Activated CD8-positive, alpha-beta T cell treated with anti-CD3 and anti-CD28 coated beads, Interleukin-2, amount 10 ng/mL, durations not matched to agents 7 days and 5 days (primary cell): ENCODE measurements at places on chromosomes 1 and 21. TPM values are rescaled to one million over a fixed set of nuclear protein-coding genes. Genes with fewer than 3 reads are reported as not detected.

GRCh38 chr1:109547463-109548320 lies 723 bp upstream of the GNAI3 start:
- peak overlapping the region; percentile 97 for H3K4me3 ChIP-seq
- H3K36me3 ChIP-seq: peaks cover 22% of the 10 kb centered on the region
- H3K4me1 ChIP-seq: peaks cover 43% of the 10 kb centered on the region
- H3K27ac ChIP-seq: peak overlapping the region; percentile 98

DNA sequence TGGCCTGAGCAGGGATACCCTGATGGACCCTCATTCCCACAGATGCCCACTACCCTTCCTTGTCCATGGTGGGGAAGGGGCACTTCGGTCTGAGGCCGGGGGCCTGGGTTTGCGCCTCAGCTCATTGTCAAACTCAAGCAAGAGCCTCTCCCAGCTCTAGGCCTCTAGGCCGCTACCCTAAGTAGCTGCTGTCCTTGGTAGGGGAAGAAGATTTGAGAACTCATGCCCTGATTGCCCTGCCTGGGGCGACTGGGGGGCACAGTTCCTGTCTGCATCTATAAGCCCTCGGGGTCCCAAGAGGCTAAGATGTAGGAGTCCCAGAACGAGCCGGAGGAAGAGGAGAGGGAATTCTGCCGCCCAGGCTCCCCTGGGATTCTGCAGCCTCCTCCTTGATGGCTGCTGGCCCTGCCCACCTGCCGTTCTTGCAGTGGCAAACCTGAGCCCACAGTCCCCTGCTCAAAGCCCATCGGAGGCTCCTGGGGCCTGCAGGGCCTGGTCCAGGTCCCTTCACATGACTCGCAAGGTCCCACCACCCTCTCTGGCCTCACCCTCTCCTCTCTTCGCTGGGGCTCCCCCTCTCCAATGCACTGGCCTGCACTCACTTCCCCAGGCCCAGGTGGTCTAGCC lies 20.4 kb upstream of the CASZ1 start:
- no peak overlapping the region for H3K4me3 ChIP-seq
- no peaks in the 10 kb centered on the region for H3K4me1 ChIP-seq
- no peak for DNase-seq
- H3K27me3 ChIP-seq: no peaks in the 10 kb centered on the region

DNA sequence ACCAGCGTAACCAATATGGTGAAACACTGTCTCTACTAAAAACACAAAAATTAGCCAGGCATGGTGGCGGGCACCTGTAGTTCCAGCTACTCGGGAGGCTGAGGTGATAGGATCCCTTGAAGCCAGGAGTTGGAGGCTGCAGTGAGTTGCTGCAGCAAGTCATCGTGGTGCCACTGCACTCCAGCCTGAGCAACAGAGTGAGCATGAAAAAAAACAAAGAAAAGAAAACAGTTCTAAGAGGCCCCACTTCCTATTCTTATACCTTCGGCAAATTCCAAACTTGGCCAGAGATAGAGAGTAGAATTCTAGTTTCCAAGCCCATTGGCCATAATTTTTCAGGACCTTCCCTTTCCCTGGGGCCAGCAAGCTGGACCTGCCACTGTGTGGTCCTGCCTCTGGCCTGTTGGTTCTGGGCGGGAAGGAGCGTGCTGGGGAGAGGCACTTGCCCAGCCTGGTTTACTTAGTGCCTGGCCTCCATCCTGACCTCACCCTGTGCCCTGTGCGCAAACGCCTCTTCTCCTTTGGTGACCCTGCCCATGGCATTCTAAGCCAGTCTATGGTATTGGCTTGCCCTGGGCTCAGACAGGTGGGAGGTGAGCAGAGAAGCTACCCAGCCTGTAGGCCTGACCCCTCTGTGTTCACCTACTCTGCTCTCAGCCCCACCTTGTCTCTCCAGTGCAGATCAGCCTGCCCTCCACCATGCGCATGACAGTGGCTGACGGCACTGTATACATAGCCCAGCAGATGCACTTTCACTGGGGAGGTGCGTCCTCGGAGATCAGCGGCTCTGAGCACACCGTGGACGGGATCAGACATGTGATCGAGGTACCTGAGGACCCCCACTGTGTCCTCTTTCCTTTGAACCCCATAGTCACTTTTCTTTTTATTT lies 11.0 kb downstream of the CA6 start:
- H3K4me1 ChIP-seq: peaks cover 68% of the 10 kb centered on the region
- H3K27ac ChIP-seq: peak overlapping the region; percentile 58
- no peak for DNase-seq
- no peaks in the 10 kb centered on the region for H3K27me3 ChIP-seq
- peaks cover 81% of the 10 kb centered on the region for H3K36me3 ChIP-seq
- no peak overlapping the region for H3K4me3 ChIP-seq

DNA sequence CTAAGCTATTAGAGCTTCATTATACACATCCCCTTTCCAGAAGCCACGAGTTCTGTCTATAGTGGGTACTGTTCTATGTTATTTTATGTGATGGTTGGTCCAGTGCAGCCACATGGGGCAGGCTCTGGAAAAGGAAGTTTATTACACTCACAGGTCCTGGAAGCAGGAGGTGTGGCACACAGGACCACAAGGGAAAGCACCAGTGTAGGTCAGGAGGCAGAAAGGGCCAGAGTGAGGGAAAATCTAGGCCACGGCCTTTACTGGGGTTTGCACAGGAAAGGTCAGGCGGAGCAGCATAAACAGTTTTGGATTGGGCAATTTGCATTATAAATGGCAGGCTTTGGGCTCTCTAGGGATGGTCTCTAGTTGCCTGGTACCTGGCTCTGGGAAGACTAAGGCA lies 21.8 kb upstream of the CNIH3 start:
- H3K36me3 ChIP-seq: no peaks in the 10 kb centered on the region
- peaks cover 13% of the 10 kb centered on the region for H3K4me1 ChIP-seq
- H3K4me3 ChIP-seq: no peak overlapping the region
- peaks cover 7% of the 10 kb centered on the region for H3K27me3 ChIP-seq
- H3K27ac ChIP-seq: no peak overlapping the region

GRCh38 chr1:67166196-67166595 lies at the start of gene IL23R:
Gene IL23R, plus strand, starts transcription at chr1:67166454. Its CDS starts 1,667 bp downstream, at chr1:67168121.
- no peak within 1 kb of the TSS for H3K27ac ChIP-seq
- DNase-seq: no peak
- peaks cover 7% of the 10 kb centered on the region for H3K36me3 ChIP-seq
- no peak within 1 kb of the TSS for H3K4me3 ChIP-seq
- H3K27me3 ChIP-seq: peaks cover 10% of the 10 kb centered on the region

DNA sequence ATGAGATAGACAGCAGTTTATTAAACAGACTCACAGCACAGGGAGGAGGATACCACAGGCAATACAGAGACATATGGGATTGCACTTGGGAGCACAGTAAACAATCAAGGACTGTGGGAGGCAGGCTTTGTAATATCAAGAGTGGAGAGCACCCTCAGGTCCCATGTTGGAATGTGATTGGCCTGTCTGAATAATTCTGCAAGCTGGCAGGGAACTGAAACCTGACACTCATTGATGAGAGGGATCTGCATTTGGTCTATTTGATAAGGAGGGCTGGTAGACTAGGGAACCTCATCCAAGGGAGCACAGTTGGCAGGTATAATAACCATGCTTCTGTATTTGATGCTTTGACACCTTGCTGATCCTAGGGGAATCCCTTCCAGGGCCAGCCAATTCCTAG lies 69.9 kb upstream of the PRMT6 start:
- DNase-seq: no peak
- H3K36me3 ChIP-seq: no peaks in the 10 kb centered on the region
- no peak overlapping the region for H3K27ac ChIP-seq
- H3K4me3 ChIP-seq: no peak overlapping the region
- H3K27me3 ChIP-seq: no peaks in the 10 kb centered on the region
- H3K4me1 ChIP-seq: no peaks in the 10 kb centered on the region

The CAMSAP2 gene
- total RNA-seq: not detected

The FTCD gene
- 0.37 TPM for total RNA-seq
